Hindlimb muscle (tissue), 1 donor: ENCODE measurements at places on chromosomes 1 and 21.

DNA sequence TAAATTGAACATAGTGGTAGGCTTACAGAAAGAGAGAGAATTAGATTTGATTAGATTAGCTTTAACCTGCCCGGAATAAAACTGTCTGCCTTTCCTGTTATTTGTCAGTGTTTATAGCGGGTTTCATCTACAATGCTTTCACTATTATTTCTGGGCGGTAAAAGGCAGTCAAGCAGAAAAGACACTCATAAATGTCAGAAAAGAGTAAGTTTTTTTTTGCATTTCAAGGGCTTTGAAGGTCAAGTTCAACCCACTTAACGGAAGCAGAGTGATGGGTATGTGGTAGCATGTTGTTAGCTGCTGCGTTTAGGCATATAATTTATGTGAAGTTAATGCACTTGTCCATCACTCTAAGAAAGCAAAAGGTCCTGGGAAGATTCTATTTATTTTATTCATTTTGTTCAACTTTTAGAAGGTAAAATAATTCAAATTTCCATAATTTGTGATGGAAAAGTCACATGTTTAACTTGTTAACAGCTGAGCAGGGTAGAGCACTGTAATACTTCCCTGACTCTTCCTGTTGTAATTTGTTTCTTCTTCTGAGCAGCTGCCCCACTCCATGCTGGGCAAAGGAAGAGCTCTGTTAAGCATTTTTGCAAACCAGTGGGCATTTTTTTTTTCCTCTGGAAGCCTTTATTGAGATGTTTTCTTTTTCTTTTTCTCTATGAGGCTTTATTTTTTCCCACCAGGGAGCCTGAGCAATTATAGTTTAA, 220.1 kb downstream of the ST6GALNAC3 start:
- DNase-seq, result no peak

GRCh38 chr1:12342401-12343003, 112.7 kb downstream of the VPS13D start:
- no peak for DNase-seq

- no peak for DNase-seq
Observed at GRCh38 chr1:35546614-35547013, 10.6 kb downstream of the KIAA0319L start.

- no peak for DNase-seq
Observed at GRCh38 chr21:41210426-41211059, 42.6 kb downstream of the BACE2 start.

GRCh38 chr1:111624382-111624781, 4.8 kb downstream of the RAP1A start:
- no peak for DNase-seq

- DNase-seq, result no peak
Observed at GRCh38 chr21:45997205-45997494, 15.6 kb downstream of the COL6A1 start.

DNA sequence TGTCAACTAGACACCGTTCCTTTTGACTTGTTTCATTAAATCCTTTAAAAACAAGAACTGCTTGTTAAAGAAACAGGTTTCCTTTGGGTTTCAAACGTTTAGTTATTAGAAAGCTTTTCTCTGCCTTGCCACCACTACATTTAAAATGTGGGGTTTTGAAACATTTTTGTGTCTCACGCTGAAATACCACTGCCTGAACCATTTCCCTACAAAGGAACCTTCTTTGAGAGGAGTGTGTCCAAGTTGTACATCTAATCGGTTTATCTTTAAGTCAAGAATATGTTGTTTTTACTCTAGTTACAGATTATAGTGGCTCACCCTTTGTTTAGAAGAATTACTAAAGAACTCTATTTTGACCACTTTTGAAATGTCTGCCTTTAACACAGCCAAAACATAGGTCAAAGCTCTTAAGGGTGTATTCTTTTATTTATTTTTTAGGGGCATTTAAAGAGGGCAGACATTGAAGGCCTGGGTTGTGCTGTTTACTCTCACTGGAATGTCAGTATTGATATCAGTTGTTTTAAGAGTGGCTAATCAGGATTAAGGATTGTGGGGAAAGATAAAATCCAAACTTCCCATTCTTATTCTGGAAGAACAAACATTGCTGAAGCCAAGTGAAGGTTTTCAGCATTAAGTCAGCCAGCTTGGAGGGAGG, 143.4 kb downstream of the GALNT2 start:
- no peak for DNase-seq

DNA sequence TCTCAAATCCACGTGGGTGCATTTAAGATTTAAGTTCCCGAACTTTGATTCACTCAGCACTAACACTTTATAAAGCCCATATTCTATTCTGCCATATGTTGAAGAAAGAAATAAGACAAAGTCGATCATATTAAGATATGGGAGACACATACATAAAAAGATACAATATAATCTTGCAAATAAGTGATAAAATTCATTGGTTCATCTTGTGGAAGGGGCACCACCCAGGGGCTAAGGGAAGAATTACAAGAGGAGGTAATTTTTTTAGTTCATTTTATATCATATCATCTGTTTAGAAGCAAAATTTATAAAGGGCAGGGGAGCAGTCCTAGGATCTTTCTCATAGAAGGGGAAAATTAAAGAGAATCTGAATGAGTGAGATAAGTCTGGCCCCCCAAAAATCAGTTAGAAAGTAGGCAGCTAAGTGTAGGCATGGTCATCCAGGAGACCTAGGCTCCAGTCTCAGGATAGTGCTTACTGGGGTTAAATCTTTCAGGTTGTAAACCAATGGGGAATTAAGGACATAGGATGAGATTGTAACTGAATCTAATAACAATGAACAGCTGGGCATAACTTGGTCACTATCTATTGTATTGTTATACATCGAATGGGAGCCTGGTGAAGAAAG, 124.2 kb upstream of the L1TD1 start:
- no peak for DNase-seq

GRCh38 chr1:228007801-228008341, 1.1 kb downstream of the WNT3A start:
- no peak for DNase-seq

DNA sequence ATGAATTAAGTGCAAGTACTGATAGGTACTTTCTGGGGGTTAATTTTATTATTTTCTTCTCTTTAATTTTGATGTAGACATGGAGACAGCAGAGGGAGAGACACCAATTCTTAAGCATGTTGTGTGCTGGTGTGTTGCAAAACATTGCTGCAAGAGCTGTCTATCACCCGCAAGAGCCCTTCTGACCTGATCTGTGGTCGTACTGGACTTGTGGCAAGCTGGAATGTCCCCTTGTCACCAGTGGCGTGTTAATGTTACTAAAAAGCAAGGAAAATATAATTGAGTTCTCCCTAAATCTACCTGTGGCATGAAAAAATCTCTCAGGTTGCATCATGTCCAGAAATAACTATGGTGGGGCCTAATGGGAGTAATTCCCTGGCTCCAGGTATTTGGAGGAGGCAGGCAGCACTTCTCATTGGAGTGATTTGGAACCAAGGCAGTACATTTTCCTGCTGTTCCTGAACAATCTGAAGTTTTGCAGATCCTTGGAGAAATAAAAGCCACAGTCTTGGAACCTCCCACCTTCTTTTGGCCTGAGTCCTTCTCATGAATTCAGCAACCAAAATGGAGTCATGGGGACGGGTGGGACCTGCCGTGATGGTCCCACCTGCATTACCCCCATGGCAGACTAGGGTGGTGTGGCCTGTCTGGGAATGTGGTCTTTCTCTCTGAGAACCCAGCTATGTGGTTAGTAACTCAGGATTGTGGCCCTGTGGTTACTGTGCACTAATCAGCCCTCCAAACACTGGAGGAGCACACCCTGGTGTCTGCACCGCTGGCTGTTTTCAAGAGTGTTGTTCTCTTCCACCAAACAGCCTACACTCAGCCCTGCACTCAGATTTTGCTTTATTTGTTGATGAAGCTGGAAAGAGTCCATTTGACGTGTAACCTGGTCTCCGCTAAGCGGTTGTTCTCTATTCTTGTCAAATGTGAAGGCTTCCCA, 57.4 kb downstream of the GALNT2 start:
- no peak for DNase-seq

DNA sequence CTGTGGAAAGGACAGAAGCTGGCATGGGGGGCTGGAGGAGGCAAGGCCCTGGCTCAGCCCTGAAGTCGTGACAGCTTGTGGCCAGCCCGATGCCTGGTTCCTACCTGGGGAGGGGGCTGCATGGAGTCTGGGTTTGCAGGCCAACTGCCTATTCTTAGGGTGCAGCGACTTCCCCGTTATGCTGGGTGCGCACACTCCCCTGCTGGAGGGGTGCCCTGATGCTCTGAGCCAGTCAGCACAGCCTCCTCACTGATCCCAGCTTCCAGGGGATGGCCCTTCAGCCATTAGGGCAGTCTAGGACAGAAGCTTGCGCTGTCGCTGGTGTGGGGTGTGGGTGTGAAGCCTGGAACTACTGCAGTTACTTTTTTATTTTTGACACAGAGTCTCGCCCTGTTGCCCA, 30.0 kb upstream of the SLC19A1 start:
- no peak for DNase-seq

GRCh38 chr21:45747802-45748445, 104.4 kb downstream of the PCBP3 start:
- DNase-seq, result peak; percentile 20

GRCh38 chr1:31788825-31789256, 24.7 kb upstream of the ADGRB2 start:
- peak; percentile 79 for DNase-seq

DNA sequence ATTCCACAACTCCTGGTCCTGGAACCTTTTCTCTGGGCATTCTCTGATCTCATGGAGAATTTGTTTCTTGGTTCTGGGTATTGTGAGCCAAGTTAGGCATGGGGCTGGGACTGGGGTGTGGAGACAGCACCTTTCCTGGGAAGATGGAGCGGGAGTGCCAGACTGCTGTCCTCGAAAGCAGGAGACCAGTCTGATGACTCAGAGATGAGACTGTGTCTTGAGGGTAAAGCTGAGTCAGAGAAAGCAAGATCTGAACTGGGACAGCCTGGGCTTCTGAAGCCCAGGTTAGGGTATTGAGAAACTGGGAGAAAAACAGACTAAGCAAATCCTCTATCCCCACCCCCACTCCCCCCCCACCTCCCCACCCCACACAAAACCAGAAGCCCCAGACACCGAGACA, 2.2 kb upstream of the KANK4 start:
- no peak for DNase-seq

DNA sequence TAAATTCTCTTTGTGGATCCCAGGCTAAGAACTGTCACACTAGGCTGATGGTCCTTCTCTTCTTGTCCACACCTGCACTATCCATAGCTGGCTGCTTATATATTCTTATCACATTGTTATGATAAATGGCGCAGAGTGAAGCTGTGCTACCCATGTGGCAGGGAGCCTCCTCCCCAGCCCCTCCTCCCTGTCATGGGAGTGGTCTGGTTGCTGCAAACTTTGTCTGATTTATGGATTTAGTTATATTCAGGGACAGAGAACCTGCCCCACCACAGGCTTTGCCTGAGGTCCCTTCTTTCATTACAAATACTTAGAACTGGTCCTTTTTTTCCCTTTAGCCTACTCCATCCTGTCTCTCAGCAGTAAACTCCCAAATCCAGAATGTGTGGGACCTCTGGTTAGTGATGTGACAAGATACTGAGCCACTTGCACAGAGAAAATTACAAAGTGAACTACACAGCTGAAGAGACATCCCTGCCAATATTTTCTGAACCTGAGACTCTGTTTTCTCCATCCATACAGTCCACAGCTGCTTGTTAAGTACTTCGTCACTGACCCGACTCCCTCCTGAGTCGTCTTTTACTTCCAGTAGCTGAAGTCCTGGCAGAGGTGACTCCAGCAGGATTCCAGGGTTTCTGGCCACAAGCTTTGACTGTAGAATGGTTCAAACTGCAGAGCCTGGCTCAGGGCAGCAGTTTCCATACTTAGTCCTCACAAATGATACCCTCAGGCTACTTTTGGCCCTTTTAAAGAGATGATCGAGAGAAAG, 37.6 kb downstream of the PTGFRN start:
- DNase-seq, result peak; percentile 71

DNA sequence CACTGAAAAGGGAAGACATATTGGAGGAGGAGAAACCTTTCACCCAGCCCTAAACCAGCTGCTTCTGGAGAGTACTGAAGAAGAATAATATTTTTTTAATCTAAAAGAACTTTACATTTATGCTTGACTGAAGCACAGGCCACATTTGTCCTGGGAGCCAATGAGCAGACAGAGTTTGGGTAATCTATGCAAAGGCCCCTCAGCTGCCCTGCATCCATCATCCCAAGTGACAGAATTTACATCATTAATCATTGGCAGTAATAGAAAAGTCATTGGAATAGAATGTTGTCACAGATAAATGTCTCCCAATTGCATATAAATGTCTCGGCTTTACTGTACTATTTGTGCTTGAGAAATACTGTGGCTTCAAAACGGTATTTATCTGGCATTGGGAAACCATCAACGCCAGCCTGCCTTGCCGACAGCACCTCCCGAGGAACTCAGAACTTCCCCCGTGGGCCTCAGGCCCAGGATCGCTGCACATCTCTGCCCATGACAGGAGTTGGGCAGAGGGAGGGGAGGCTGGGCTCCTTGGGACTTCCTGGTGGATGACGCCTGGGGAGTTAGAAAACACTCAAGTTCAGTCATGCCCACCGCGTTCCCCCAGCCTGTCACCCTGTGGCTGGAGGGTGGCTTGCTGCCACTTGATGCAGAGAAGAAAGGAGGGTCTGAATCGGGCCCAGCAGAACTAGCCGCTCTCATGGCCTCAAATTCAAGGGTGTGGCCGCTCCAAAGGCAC, 133.1 kb downstream of the CAMTA1 start:
- DNase-seq, result no peak

DNA sequence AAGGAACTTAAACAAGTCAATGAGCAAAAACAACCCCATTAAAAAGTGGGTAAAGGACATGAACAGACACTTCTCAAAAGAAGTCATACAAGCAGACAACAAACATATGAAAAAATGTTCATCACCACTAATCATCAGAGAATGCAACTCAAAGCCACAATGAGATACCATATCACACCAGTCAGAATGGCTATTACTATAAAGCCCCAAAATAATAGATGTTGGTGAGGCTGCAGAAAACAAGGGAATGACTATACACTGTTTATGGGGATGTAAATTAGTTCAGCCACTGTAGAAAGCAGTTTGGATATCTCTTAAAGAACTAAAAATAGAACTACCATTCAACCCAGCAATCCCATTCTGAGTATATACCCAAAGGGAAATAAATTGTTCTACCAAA, 51.2 kb downstream of the MRPL39 start:
- no peak for DNase-seq

- DNase-seq, result no peak
Observed at GRCh38 chr1:206715552-206716158, 30.9 kb downstream of the MAPKAPK2 start.

DNA sequence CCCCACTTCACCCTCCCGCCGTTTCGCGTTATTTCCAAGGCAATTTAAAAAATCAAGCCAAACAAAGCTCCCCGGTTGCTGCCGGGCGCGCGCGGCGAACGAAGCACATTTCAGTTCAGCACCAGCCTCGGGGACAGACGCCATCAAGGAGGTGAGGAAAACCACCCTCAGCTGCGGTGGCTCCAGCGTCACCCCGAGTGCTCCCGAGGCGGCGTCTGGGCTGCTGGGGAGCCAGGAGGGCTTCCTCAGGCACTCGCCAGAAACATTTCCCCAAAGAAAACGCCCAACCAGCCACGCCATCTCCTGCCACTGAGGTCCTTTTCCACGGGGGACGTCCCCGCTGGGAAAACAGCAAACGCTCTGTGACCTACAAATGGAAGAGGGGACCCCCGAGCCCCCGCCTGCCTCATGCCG, 623 bp downstream of the GNG4 start:
- peak; percentile 55 for DNase-seq
